ENCODE measurements at places on chromosomes 7 and 10. TPM values are rescaled to one million over a fixed set of nuclear protein-coding genes. Genes with fewer than 3 reads are reported as not detected.

The FRMPD2 gene
- total RNA-seq = not detected

The PDE6C gene
- not detected for total RNA-seq

The RPEL1 gene
- total RNA-seq = not detected

The CPA4 gene
- total RNA-seq = 40.3 TPM

The UMAD1 gene
- total RNA-seq = 7.6 TPM

The C10orf105 gene
- not detected for total RNA-seq

The TUBAL3 gene
- total RNA-seq = not detected

The POM121L12 gene
- not detected for total RNA-seq

The MSMB gene
- not detected for total RNA-seq

The FAM25C gene
- not detected for total RNA-seq

The RAMP3 gene
- not detected for total RNA-seq

The SPDYE1 gene
- total RNA-seq = not detected

The BMPR1A gene
- total RNA-seq = 18.9 TPM

The GRID1 gene
- total RNA-seq = 0.13 TPM

The NKX1-2 gene
- not detected for total RNA-seq

The IQUB gene
- 0.89 TPM for total RNA-seq

The ZNF736 gene
- 8.2 TPM for total RNA-seq

The SPDYE2 gene
- not detected for total RNA-seq

The SEPHS1 gene
- total RNA-seq = 44.7 TPM

The GET4 gene
- total RNA-seq = 43.9 TPM

The PLAC9 gene
- total RNA-seq = not detected

The SLC13A1 gene
- not detected for total RNA-seq

The C7orf33 gene
- total RNA-seq = not detected

The KCP gene
- 0.98 TPM for total RNA-seq

The SHTN1 gene
- total RNA-seq = 8.7 TPM

All from mesangial cell (primary cell).